ENCODE measurements at places on chromosomes 6 and 20.

GRCh38 chr6:48186746-48187145 lies 75.7 kb upstream of the PTCHD4 start:
- DNase-seq, result no peak

- DNase-seq, result peak; percentile 0
Observed at GRCh38 chr6:84227044-84227433, 404 bp downstream of the CEP162 start.

- DNase-seq, result no peak
Observed at GRCh38 chr20:61480158-61480825, 228.2 kb downstream of the CDH4 start.

DNA sequence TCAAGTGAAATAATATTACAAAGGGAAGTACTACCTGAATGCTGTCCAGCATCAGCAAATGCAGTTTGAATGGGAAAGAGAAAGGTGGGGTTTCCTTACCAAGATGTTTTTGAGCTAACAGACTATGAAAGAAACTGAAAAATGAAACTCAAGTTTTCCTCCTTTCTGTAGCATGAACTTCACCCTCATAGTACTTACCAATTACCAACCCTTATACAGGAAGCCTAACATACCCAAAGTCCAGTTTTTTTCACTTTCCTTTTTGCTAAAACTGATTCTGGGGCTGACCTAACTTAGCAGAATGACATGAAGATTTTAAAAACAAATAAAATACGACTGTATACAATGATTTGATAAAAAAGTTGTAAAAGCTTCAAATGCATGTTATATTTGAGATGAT lies 5.2 kb downstream of the ZNFX1 start:
- DNase-seq, result no peak

- no peak for DNase-seq
Observed at GRCh38 chr20:31496761-31497295, 17.4 kb upstream of the HM13 start.

DNA sequence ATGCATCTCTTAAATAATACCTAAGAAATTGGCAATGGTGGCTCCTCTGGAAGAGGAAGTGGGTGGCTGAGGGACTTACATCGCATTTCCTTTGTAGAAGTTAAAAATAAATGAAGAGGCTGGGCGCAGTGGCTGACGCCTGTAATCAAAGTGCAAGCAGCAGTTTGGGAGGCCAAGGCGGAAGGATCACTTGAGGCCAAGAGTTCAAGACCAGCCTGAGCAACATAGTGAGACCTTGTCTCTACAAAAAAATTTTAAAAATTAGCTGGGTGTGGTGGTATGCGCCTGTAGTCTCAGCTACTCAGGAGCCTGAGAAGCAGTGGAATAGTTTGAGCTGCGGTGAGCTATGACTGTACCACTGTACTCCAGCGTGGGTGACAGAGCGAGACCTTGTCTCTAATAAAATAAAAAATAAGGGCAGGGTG lies 12.2 kb upstream of the NCOA3 start:
- no peak for DNase-seq

DNA sequence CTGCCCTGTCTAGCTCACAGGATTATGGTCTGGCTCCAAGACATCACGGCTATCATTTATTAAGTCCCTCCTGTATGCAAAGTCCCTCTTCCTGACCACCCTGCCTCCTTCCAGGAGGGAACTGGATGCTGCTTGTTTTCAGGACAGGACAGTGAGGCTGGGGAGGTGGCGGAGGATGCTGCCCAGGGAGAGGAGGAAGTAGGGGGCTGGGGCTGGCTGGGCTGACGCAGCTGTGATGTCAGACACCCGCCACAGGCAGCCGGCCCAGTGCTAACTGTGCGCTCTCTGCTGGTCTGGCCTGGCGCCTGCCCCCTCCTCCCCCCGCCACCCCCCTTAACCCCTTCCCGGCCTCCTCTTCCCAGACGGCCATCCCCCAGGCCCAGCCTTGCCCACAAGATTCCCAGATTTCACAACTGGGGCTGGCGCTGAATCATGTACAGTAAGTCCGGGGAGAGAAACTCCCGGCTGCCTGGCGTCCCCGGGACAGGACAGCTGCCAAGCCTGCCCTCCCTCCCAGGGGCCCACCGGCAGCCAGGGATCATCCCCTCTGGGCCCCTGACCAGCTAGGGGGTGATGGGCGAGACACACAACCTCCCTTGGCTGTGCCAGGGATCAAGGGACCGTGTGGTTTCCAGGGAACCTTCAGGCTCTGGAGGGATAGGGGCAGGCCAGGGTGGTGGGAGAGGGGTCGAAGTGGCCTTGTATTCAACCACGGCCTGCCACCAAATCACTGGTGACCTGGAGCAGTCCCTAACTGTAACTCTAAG lies 118.1 kb downstream of the CEBPB start:
- DNase-seq, result no peak

GRCh38 chr20:43680981-43681380 lies 14.1 kb downstream of the MYBL2 start:
- no peak for DNase-seq

- no peak for DNase-seq
Observed at GRCh38 chr6:96469312-96469711, 52.3 kb upstream of the UFL1 start.

DNA sequence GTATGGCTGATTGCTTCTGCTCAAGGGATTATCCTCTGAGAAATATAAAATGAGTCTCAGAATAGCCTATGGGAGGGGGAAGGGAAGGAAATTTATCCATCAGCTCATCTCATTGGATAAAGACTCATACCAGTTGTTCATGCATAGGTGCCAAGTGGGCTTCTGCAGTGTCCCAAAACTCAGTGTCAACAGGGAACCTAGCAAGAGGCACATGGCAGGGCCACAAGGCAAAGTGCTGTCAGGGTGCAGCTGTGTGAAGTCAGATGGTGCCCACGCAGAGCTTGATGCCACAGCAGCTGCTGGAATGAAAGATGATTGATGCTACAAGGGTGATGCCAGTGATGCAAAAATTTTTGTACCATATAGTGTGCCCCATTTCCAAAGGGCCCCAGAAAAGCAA lies 3.2 kb upstream of the CHD6 start:
- no peak for DNase-seq

DNA sequence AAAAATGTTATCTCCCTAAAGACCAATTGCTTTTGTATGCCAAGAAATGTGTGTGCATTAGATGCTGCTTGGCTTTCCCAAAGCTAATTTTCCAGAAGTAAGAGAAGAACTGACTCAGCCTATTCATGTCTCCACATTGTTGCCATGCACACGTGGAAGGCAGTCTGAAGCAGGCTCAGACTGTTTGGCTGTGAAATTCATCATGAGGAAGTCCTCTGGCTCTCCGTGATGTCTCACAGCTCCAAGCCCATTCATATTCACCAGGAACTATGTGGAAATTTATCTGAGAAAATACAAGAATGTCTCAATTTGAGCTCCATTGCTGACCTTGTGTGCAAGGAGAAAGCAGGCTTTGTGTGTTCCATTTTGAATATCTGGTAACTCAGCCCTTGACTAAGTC lies 1022.2 kb upstream of the GJE1 start:
- DNase-seq, result no peak

GRCh38 chr6:10418361-10418861 lies 3.5 kb upstream of the TFAP2A start:
- no peak for DNase-seq

- no peak for DNase-seq
Observed at GRCh38 chr6:127776320-127776719, 124.5 kb downstream of the THEMIS start.

DNA sequence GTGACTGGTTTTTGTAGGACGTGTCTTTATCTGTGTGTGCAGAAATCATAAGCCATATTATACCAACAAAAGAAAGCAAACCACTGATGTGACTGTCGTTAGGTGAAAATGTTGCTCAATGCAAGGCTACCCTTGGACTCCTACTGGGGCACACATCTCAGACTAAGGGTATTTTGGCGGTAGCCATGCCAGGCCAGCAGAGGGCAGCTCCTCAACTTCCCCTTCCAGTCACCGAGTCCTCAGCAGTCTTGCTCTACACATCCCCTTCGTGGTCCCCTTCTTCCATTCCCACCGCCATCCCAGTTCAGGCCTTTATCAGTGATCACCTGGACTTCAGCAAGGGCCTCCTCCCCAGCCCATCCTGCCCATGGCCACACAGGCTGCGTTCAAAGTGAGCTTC lies 113.7 kb upstream of the GGTLC1 start:
- DNase-seq, result no peak

DNA sequence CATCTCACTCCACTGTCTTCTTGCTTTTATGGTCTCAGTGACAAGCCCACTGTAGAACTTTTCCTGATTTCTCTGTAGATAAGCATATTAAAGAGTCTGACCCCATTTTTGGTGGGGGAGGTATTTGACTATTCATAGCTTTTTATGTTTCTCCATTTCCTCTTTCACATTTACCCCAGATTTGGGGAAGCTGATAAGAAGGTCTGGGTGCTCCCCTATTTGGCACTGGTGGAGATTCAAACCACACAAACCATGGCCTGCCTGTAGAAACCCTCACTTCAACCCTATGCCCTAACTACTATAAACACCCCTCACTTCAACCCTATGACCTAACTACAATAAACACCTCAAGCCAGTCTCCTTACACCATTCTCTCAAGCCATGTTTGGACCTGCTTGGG lies 196.2 kb upstream of the SYNDIG1 start:
- no peak for DNase-seq

GRCh38 chr20:11849270-11849915 lies 68.3 kb upstream of the BTBD3 start:
- DNase-seq, result peak; percentile 5

DNA sequence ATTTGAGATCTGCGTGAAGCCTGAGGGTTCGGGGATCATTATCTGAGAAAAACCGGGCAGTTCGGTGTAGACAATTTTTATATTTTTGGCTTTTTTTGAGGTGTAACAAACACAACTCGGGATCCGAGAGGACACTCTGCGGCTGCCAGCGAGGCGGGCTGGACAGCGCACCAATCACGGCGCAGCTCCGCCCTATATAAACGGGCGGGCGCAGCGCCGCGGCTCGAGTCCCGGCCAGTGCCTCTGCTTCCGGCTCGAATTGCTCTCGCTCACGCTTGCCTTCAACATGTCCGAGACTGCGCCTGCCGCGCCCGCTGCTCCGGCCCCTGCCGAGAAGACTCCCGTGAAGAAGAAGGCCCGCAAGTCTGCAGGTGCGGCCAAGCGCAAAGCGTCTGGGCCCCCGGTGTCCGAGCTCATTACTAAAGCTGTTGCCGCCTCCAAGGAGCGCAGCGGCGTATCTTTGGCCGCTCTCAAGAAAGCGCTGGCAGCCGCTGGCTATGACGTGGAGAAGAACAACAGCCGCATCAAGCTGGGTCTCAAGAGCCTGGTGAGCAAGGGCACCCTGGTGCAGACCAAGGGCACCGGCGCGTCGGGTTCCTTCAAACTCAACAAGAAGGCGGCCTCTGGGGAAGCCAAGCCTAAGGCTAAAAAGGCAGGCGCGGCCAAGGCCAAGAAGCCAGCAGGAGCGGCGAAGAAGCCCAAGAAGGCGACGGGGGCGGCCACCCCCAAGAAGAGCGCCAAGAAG lies 69.0 kb downstream of the HFE start:
- peak; percentile 94 for DNase-seq

DNA sequence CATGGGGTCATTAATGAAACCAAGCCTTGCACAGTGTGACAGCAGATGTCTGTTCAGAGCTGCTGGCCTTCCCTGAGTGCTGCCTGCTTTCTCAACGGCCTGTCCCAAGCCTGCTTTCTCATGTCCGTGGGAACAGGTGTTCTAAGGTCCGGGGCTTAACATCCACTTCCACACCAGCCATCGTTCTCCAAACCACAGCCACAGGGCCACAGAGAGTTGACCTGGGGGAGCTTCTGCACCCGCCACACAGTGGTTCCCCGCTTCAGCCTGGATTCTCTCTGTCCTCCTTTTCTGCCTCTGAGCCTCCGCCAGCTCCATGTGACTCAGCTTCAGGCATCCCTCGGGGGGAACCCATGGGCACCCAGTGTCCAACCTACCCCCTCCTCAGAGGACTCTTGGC lies 26.9 kb upstream of the PPP1R3G start:
- no peak for DNase-seq

GRCh38 chr20:63125838-63126601 lies 89.9 kb downstream of the YTHDF1 start:
- no peak for DNase-seq

All from right renal cortex interstitium (tissue), 3 donors.